Activated CD8-positive, alpha-beta memory T cell treated with anti-CD3 and anti-CD28 coated beads for 1 hour (primary cell): ENCODE measurements at places on chromosomes 2 and 18.

GRCh38 chr18:46275370-46275769 is 171.2 kb downstream of the HAUS1 start:
- DNase-seq, result no peak

GRCh38 chr2:27306573-27307286 is 1.5 kb downstream of the UCN start:
- DNase-seq, result peak; percentile 11

DNA sequence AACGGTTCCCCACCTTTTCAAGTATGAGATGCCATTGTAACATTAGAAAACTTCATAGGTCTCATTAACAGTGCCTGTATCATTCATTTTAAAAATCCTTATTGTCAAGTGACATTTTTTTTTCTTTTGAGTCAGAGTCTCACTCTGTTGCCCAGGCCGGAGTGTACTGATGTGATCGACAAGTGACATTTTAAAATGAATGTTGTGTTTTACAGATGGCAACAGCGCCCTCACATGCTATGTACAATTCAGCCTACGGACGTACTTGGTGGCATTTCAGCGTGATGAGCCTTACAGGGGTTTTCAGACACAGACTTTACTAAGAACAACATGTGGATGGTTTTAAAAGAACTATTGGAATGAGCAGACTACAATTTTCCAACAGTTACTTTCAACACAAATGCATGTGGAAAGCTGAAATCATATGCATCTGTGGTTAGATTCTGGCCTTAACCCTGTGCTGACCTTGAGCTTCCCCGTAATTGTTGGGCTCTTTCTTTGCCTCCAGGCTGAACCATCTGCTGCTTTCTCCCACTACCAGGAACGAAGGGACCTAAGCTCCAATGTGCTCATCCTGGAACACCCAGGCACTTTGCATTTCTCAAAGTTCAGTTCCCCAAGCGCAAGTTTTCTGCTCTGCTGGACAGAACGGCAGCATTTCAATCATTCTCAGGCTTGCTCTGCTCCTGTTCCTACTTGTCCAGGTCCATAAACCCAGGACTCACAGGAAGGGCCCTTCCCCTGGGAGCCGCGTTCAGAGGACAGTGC is 119.9 kb upstream of the NDUFV2 start:
- DNase-seq, result no peak

DNA sequence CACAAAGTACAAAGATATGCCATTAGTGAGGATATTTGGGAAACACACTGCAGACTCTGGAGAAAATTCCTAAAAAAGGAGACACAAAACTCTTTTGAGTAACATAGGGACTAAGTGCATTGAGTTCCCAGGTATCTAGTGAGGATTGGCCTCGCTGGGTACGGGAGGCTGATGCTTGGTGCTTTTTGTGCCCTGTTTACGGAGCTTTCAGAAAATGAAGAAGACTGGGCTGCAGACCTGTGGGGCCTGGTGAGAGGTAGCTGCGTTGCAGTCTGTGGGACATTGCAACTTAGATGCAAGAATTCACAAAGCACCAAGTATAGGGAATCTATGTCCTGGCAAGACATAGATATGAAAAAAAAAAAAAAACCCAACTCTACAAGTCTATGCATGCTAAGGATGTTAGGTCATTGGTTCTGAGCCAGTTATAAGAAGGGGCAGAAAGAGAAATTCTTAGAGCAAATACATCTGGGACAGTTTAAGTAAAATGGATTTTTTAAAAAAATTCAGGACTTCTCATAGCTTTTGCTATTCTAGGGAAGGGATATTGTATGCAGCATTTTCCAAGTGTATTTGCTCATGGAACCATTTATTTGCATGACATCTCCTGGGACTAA is 156.0 kb downstream of the SLC4A3 start:
- no peak for DNase-seq
